ENCODE measurements at places on chromosomes 5 and 9.

DNA sequence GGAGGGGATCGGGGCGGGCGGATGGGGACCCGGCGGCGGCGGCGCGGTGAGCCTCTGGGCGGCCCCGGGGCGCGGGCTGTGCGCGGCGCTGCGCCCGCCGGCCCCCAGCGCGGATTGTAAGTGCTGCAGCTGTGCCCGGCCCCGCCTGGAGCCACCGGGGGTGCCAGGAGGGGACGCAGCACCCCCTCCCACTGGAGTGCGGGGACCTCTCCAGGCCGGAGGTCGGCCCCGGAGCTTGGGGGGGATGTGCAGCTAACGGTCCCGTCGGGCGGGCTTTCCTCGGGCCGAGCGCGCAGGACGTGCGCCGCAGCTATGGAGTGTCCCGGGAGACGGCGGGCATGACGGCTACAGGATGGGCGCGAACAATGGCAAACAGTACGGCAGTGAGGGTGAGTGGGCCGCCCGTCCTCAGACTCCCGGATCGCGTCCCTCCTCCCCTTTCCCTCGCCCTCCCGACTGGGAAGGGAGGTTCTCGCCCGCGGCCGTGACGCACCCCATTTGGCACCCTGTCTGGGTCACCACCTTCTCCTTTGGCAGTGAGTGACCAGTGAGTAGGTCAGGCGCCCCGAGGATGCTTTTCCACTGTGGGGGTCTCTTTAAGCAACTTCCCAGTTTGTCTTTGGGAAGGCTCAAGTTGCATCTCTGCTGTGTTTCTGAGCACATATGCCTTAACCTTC lies 483 bp downstream of the FBXL7 start:
- no peak for DNase-seq

DNA sequence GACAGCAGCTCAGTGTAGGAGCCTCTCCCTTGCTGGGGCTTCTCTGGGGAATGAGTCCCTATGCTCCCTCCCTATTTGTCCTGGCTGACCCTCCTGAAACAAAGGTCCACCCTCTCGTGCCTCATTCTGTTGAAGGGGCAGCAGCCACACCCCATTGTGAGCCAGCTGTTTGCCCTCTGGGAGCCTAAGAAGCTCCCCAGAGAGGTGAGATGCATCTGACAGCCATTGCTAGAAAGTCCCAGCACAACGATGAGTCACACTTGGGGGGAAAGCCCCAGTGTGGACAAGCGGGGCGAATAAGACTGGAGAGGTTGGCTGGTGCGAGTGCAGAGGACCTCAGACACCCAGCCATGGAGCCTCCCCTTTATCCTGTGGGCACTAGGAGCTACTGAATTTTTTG lies 101.4 kb downstream of the PPARGC1B start:
- DNase-seq = no peak

DNA sequence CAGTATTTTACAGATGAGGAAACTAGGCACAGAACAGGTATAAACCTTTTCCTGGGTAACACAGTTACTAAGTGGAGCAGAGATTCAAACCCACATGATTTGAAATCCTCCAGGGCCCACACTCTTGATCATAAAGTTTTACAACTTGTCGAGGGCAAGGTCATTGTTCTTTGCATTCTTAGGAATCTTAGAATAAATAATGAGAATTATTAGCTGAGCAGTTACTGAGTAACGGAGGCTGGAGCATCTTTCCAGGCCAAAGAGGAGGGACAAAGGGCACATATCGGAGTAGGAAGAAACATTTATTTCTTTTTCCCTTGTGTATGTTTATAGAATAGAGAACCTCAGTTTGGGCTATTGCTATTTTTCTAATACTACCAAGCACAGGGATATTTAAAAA lies 27.1 kb upstream of the F2R start:
- DNase-seq = no peak

GRCh38 chr5:142287973-142288313 lies 36.9 kb downstream of the SPRY4 start:
- no peak for DNase-seq

DNA sequence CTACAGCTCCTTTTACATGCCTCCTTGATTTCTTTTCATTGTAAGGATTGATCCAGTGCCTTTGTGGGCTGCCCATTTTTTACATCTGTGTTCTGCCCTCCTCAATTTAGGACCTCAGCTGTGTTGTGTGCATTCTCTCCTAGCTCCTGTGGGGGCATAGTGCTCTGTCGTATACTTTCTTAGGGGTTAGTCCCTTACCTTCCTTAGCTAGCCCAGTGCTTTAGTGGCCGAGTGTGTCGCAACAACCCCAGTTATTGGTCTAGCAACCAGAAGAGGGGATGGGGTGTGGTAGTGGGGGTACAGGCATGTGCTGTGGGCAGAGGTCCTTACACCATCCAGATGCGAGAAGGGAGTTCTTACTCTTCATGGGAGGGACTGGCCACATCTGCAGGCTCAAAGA lies 12.1 kb downstream of the MTRR start:
- no peak for DNase-seq

DNA sequence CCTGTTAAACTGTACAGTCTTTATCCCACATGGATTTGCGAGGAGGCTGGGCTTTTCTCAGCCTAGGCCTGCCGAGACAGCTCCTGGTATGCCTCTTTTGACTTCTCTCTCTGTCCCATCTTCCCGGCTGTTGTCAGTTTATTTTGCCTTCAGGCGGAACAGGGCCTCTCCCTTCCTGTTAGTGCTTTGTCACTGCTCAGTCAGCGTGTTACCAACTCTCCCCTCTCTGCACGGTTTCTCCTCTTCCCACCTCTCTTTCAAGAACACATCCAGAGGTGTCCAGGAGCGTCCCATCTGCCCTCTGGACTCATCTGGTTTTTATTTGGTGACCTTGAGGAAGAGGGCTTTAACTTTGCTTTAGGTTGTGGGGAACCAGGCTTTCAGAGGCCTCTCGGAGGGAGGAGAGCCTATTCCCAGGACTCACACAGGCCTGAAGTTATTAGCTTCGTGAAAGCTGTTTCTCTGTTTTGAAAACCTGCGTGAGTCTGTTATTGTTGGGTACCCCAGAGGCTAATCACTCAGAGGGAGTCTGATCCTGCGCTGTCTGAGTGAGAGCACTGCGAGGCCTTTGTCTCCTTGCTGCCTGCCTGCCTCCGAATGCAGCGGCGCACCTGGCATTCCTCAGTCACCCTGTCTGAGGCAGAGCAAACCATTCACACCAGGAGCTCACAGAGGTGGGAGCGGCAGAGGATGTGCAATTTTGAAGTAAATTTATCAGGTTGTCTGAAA lies 234.4 kb upstream of the MPDZ start:
- DNase-seq = no peak

DNA sequence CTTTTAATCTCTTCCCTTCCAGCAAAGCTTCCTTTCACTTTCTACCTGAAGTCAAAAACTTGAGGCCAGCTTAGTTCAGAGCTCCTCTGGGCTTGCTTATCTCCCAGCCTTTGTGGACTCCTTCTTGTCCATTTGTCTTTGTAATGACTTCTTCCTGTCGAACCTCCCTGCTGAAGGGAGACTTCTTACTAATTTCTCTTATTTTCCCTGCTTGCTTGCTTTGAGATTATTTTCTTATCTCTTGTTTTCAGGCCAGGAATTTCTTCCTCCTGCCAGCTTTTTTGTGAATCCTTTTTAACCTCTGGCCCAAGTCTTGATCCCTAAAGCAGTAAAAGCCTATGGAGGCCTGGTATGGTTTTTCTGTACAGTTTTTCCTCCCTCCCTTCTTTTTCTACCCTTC lies 46.8 kb upstream of the DHFR start:
- no peak for DNase-seq

- DNase-seq = no peak
Observed at GRCh38 chr5:2737273-2738155, 14.0 kb downstream of the IRX2 start.

- DNase-seq = no peak
Observed at GRCh38 chr9:36021968-36022367, 14.7 kb upstream of the RECK start.

- no peak for DNase-seq
Observed at GRCh38 chr5:96017951-96018350, 56.3 kb upstream of the ELL2 start.

DNA sequence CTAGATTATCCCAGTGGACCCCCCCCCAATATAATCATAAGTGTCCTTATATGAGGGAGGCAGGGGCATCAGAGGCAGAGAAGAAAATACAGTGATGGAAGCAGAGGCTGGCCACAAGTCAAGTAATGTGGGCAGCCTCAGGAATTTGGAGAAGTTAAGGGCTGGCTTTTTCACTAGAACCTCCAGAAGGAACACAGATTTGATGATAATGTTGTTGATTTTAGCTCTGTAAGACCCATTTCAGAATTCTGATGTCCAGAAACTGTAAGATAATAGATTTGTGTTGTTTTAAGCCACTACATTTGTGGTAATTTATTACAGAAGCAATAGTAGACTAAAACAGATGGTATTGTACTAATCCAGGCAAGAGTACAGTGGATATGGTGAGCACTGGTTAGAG lies 36.3 kb upstream of the LRRTM2 start:
- no peak for DNase-seq

DNA sequence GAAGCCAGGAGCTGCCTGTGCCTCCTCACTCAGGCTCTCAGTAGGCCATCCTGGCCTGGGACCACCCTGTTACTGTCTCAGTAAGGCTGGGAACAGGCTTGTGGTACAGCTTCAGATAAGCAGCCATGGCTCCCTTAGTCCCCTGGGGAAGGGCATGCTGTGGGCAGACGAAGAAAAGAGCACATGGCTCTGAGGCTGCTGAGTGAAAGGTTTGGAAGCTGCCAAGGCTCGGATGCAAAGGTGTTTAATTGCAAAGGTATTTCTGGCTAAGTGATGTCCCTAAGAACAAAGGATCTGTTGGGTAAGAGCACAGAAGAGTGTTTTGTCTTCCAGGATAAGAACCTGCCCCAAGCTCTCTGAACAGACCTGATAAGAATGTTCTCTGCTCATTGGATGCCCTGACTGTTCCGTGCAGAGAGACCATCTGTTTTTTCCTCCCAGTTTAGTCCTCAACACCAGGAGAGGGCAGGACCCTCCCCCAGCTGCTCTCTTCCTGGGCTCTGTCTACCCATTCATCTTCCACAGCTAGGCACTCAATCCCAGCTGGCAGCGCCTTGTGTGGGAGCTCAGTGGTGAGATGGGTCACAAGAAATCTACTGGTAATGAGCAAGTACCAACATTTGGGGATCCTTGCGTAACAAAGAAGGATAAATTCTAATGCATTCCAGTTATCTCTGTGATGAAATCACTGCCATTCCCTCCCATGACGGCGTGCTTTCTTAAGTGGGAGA lies 17.7 kb downstream of the ANGPTL2 start:
- no peak for DNase-seq

GRCh38 chr9:82670000-82670399 lies 392.9 kb downstream of the RASEF start:
- no peak for DNase-seq

DNA sequence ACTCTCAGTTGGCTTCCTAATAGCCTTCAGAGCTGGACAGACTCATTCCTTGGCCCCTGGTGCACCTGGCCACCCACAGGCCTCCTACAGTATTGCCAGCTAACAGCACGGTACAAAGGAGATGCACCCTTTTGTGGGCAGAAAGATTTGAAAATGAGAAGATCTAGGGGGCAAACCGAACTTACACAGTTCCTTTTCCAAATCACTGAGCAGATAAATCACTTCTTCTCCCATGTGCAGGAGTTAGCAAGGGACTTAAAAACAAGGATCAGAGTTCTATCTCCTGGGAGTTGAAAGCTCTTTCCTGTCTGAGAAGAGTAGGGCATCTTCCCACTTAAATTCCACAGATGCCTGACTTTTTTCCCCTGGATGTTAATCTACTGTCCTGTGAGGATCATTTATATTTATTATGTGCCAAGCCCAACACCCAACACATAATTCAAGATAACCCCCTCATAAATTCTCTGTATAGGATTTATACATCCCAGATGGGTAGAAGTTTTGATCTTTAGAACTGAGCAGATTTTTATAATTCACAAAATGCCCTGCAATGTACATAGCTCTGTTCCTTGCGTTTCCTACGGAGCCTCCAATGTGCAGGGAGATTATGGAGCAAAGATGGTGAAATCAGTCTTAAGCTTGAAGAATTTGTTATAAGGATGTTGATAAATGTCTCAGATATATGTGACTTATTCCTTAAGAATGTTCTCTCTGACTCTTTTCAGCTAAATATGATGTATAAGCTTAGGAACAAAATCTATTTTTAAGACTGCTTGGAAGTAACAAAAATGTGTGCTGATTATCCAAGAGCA lies 207.2 kb upstream of the DAPK1 start:
- DNase-seq = no peak

DNA sequence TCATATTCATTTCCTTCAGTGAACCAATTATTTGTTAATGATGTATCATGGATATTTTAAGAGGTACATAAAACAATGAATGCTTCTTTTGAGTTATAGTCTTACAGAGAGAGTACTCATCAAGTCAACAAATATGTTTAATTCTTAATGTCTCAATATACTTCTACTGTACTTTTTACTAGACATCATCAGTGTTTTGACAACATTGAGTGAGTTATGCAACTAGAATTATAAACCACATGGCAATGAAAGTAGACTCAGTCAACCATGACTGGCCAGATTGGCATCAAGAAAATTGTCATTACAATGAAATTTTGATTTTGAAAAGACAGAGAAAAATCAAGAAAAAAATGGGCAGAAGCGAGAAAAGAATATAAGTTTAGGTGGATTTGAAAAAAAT lies 1248.1 kb upstream of the CDH18 start:
- no peak for DNase-seq

- no peak for DNase-seq
Observed at GRCh38 chr9:131840220-131840619, 100.3 kb upstream of the RAPGEF1 start.

DNA sequence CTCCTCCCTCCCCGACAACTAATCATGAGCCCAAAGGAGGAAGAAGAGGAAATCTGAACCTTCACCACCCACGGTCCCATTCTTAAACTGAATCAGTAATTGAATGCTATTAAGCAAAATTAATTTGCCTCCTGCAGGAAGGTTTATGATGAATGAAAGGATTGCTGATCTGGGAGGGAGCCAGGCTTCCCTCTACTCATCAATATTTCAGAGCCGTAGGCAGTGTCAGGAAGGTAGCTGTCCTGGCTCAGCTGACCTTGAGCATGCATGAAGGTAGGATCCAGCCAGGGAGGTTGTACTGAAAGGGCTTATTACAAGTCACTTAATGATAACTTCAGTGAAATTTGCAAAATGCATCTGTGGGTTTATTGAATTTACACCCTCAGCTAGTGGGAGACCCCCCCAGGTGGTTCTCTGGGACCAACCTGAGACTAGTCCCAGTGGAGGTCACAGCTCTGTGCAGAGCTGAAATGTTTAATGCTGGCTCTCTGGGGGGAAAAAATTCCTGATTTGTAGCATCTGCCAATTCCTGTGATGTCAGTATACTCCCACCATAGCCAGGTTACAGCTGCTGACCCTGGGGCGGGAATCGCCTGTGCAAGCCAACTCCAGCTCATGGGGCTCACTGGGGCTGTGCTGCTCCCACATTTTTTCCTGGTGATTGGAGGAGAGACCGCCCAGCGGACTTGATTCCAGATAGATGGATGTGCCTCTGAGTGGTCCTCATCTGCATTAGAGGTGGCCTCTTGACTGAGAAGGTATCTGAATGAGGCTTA lies 47.9 kb upstream of the NCS1 start:
- DNase-seq = no peak

GRCh38 chr5:92662741-92663140 lies 918.3 kb downstream of the NR2F1-AS1 start:
- DNase-seq = no peak
